Islet precursor cell (in vitro differentiated cells): ENCODE measurements at places on chromosomes 12 and 14.
A peak's percentile ranks its signal among the peaks of the same experiment; 100 is the strongest.

DNA sequence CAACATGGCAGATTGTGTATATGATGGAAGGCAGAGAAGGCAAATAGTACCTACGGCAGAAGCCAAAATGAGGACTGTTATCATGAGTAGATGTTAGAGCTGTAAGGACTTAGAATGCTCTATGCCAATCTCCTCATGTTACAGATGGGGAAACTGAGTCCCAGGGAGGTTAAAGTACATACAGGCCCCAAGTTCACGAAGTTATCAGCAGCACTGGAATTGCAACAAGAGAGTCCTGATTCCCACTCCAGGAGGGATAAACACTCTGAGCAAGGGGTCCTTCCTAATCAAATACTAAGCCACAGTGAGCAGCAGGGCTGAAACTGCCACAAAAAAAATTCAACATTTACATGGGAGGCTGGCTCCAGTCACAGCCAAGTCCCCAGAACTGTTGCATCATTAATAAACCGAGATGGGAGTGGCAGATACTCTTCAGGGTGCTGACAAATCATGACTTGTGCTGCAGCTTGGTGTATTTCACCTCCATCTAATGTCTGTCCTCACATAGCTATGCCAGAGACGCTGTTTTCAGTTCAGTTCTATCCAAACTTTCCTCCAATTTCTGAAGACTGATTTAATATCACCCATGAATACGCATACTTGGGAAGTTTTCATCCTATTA, 24.2 kb downstream of the NUAK1 start:
- DNase-seq: no peak

- DNase-seq: no peak
Measured at GRCh38 chr14:77066578-77067172, 31.4 kb upstream of the CIPC start.

DNA sequence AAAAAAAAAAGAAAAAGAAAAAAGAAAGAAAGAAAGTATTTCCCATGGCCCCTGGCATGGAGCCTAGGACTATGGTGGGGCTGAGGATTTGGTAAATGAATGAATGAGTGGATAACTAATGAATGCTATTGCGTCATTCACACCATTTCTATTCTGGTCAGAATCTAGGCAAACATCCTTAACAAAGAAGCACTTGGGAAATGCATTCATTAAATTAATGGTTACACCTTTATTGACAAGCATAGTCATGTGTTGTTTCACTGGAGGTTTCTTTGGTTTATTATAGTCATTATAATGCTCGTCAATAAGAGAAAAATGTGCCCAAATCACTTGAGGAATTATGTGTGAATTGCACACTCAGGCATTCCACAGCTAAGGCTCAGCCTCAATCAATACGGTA, 13.6 kb upstream of the AQP2 start:
- no peak for DNase-seq

GRCh38 chr12:52496590-52497071, 3.6 kb upstream of the KRT6A start:
- peak; percentile 95 for DNase-seq

DNA sequence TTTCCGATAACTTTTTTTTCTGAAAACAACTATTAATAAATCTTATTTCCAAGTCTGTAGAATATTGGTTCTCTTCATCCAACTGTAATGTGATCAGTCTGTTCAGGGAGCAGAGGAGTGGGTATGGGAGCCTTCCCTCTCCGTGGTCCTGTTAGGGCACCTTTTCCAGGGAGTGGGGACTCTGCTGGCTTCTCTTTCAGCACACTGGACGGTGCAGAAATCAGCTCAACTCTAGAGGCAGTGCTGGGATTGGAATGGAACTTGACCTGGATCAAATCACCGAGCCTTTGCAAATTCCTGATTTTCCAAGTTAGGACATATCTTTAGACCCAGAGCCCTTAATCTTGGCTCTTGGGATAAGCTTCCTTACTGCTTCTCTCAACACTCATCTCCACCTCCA, 630.4 kb downstream of the DIO2 start:
- DNase-seq: peak; percentile 61

DNA sequence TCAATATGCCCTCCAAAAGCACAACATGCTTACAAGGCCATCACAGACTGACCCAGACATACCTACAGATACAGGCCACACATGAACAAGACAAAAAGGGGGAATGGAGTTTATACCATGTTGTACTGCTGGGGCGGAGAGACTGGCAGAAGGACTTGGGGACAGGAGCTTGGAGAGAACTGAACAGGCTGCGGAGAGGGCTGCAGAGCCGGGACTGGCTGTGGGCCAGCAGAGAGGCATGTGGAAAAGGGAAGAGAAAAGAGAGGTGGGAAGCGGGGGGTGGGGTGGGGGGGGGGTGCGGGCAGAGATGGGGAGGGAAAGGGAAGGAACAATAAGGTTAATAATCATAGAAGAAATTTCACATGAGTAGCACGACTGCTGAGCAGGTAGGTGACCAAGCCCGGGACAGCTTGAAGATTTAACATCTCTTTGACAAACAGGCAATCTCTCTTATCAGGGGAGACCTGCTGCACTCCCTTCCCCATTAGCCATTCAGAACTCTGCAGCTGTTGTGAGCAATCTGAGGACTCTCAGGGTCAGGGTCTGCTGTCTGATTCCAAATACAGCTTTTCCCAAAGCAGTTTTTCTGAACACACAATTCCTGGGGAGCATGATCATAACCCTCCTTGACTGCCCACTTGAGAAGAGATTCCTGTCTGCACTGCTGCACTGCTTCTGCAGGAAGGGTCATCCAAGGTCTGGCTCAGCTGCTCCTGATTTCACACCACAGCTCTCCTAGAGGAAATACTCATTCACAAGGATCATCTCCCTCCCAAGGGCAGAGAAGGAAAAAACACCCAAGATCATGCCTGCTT, 21.6 kb upstream of the STAC3 start:
- no peak for DNase-seq

GRCh38 chr12:53694756-53695151, 18.9 kb upstream of the ATP5MC2 start:
- DNase-seq: no peak

- DNase-seq: peak; percentile 46
Measured at GRCh38 chr12:93884794-93885460, 207.8 kb downstream of the CRADD start.

- no peak for DNase-seq
Measured at GRCh38 chr12:42707312-42708226, 118.0 kb upstream of the PRICKLE1 start.

DNA sequence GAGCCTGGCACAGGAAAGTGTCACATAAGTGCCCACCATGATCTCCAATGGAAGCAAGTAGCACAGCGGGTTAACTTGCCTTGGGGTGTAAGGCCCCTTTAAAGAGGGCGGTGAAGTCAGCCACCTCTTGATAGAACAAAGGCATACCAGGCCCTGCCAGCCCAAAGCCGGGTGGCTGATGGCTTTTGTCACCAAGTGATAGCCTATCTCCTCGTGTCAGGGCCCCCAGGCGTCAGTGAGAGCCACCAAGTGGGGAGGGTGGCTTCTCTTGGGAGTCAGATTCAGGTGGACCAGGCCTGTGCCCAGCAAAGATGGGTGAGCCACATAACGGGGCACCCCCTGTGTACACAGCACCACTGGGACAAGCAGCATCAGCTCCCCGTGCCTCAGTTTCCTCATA, 8.3 kb upstream of the MYL2 start:
- peak; percentile 49 for DNase-seq

DNA sequence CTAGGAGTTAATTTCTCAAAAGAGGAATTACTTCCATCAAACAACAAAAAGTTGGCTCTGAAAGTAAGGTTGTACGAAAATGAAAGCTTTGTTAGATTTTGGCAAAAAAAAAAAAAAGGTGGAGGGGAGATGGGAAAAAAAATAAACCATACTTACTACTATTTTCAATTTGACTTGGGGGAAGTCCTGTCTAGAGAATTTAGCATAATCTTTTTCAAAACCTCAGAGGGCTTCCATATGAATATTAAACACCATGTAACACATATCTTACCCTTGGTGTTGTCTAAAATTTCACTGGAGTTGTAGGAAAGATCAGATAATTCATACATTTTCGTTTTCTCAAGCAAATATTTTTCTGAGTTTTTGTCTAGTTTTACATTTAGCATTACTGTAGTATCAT, 17.5 kb downstream of the GRIP1 start:
- no peak for DNase-seq

DNA sequence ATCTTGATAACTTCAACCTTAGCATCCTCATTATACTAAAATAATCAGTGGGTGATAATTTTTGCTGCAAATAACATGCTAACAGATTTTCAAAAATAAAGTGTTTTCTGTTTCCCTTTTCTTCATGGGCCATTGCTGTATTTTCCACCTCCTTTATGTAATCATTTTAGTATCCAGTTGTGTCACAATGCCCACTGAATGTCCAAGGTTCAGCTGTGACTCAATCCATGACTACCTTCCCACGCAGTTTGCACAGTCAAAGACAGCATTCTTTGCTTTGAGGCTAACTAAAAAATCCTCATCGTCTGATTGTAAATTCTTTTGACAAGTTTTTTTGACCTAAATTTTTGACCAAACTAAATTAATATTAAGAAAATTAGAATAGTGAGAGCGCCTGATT, 474.1 kb downstream of the FLRT2 start:
- DNase-seq: no peak

DNA sequence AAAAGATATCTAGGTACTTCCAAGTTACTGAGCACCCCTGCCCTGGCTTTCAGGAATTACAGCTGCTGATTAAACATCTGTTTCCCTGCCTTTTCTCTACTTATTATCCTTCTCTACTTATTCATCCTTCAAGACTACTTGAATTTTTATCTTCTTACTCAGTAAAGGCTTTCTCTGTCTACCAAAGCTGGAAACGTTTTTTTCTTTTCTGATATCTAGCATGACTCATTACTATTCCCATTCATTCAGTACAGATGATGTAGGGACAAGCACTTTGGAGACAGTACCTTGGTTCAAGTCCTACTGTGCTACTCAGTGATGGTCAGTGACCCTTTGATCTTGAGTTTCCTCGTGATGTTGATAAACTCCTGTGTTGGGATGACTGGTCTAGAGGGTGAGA, 848.7 kb downstream of the NRXN3 start:
- no peak for DNase-seq

GRCh38 chr12:73445658-73446324, 1091.8 kb upstream of the ATXN7L3B start:
- DNase-seq: no peak

- DNase-seq: peak; percentile 99
Measured at GRCh38 chr12:42756841-42757623, 167.5 kb upstream of the PRICKLE1 start.

DNA sequence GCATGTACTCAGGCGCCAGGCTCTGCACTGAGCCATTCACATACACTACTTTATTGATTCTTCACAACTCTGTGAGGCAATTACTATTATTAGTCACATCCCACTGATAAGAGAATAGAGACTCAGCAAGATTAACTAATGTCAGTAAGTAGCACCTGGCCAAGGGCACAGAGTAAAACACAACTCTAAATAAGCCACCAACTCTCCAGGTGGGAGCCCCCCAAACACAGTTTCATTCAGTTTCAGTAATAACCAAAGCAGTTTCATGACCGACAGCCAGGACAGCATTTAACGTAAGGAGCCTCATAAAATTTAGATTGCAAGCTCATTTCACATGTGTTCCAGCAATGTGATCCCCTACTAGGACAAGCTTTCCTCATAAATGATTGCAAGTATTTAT, 323.1 kb upstream of the CCDC196 start:
- no peak for DNase-seq

DNA sequence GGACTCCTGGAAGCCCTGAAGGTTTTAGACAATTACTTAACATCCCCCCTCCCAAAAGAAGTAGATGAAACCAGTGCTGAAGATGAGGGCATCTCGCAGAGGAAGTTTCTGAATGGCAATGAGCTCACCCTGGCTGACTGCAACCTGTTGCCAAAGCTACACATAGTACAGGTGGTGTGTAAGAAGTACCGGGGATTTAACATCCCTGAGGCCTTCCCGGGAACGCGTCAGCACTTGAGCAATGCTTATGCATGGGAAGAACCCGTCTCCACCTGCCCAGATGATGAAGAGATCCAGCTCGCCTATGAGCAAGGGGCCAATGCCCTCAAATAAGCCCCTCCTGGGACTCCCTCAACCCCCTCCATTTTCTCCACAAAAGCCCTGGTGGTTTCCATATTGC, 10.6 kb upstream of the SPPL3 start:
- peak; percentile 58 for DNase-seq
